ENCODE measurements at places on chromosomes 16 and 17.

- no peak for DNase-seq
These were observed 636 bp downstream of the WWOX start for GRCh38 chr16:78100112-78100467.

- DNase-seq: no peak
These were observed 14.0 kb downstream of the PLLP start for GRCh38 chr16:57270221-57271062.

DNA sequence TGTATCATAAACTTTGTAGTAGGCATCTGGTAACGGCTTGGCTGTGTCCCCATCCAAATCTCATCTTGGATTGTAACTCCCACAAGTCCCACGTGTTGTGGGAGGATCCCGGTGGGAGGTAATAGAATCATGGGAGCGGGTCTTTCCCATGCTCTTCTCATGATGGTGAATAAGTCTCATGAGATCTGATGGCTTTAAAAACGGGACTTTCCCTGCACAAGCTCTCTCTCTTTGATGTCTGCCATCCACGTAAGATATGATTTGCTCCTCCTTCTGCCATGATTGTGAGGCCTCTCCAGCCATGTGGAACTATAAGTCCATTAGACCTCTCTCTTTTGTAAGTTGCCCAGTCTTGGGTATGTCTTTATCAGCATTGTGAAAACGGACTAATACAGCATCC lies 248.7 kb downstream of the SNX29 start:
- DNase-seq: no peak

- no peak for DNase-seq
These were observed 1.1 kb upstream of the PLEKHG4 start for GRCh38 chr16:67277999-67278772.

- DNase-seq: peak; percentile 31
These were observed 556 bp upstream of the SPNS1 start for GRCh38 chr16:28974007-28974436.

- DNase-seq: no peak
These were observed 8.1 kb upstream of the ATP6V0C start for GRCh38 chr16:2505695-2506094.

DNA sequence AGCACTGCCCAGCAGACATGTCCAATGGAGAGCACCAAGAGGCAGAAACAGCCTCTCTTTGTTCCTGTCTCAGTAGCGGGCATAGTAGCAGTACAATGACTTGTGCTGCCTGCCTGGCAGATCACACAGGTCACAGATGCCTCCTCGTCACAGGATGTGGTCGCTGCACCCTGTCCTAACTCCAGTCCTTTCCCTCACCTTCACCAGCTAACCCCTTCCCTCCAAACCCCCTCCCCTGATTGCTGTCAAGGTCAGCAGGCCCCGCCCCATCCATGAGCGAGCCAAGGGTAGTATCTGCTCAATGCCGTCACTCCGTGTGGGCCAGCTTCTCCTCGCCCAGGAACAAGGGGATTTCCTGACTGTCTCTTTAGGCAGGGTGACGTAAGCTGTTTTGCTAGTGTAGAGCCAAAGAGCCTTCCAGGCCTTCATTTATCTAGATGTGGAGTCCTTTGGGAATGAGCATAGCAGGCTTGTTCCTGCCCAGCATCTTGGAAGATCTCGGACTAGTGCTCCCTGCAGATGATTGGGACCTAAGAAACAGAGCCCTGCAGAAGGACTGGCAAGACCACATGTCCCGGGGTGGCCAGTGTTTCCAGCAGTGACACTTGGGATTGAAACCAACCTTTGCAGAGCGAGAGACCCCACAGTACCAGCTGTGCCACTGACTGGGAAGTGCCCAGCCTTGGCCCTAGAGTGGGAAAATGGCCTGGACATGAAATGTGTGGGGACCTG lies 75.9 kb upstream of the TNRC6C start:
- peak; percentile 84 for DNase-seq

DNA sequence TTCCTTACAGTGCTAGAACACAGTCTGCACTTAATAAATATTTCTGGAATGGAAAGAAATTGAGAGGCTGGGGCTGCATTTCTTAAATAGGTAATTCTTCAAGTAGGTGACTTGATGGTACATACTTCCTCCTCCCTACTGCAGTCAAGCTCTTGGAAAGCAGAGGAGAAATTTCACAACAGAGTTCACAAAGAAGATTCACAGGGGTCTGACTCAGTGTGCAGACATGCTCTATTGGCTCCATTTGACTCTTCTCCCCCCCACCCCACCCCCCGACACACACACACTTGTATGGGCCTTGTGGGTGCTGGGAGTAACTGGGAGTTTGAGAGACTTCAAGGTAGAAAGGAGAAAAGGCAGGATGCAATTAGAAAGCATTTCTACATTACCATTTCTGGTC lies 6.2 kb upstream of the MYOCD start:
- no peak for DNase-seq

DNA sequence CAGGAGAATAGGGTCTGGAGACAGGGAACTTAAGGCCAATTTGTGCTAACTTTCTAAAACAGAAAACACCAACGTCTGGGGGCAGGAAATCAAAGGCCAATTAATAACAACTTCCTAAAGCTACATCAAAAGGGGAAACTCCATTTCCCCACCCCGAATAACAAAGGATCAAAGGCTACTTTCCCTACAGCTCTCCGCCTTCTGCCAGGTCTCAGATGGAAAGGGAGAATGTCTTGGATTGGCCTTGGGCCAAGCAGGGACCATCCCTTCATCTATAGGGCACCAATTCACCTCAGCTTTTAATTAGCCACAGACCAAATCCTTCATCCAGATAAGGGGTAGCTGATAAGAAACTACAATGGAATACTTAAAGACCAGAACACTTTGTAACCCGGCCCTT lies 116.9 kb upstream of the ZKSCAN2 start:
- no peak for DNase-seq

DNA sequence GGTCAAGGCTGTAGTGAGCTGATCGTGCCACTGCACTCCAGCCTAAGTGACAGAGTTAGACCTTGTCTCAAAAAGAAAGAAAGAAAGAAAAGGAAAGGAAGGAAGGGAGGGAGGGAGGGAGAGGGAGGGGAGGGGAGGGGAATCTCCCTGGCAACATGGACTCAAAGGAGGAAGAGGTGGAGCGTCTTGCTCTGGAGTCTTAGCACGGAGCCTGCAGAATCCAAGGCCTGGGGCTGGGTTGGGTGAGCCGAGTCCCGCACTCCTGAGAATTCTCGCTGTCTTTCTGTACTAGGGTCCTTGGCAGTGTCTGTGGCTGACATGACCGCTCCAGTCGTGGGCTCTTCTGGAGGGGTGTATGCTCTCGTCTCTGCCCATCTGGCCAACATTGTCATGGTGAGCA lies 36.9 kb downstream of the C17orf75 start:
- DNase-seq: no peak

- no peak for DNase-seq
These were observed 714 bp downstream of the CACNA1H start for GRCh38 chr16:1153480-1154160.

- DNase-seq: no peak
These were observed 5.7 kb downstream of the CTRB1 start for GRCh38 chr16:75224306-75225082.

GRCh38 chr16:3073448-3073847 lies 8.0 kb downstream of the IL32 start:
- no peak for DNase-seq

DNA sequence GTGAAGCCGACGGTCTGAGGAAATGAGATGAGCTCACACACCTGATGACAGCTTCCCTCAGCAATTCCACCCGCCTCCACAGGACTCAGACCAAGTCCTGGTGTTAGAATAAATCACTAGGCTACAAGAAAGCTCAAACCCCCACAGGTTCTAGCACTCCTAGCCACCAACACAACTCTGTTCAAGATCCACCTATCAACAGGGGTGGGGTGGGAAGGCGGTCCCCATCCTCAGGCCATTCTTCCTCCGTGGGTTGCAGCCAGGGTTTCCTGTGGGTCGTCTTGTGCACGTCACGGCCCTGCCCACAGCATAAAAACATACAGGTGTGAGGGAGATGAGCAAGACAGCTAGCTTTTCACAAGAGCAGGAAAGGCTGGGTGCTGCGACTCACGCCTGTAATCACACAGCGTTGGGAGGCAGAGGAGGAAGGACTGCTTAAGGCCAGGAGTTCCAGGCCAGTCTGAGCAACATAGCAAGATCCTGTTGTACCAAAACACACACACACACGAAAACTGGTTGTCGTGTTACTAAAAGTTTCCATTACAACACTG lies 81.1 kb downstream of the ANKRD11 start:
- no peak for DNase-seq

GRCh38 chr16:87540072-87540896 lies 47.5 kb upstream of the ZCCHC14 start:
- DNase-seq: no peak

DNA sequence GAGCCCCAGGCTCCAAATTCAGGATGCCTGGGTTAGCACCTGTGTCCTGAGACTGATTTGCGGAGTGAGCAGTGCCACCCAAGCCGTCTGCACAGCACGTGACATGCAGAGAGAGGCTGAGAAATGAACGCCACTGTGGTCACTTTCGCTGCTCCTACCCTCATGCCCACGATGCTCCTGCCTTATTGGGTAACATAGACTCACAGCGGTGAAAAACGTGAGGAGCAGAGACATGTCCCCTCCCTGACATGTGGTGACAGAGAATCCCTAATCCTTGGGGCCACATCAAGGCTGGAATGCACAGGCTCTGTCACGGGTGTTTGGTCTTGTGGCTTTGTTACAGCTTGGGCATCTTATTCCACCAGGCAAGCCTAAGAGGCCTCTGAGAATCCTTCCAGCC lies 52.1 kb upstream of the CACNG5 start:
- DNase-seq: no peak

DNA sequence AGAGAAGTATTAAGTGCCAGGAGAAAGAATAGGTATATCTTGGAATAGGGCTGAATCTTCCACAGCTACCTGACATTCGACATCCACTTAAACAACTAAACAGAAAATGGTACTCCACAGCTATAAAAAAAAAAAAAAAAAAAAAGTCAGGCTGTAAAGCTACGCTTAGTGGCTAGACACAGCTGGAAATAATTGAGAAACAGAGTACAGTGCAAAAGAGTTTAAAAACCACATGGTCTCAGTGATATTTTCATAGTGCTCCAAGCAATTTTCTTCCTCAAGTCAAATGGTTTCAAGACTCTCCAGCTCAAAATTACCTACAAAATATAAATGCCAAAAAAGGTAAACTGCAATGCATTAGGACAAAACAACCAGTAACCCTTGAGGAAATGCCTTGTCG lies 607.1 kb downstream of the KCNJ2 start:
- DNase-seq: no peak

- no peak for DNase-seq
These were observed 943 bp upstream of the COTL1 start for GRCh38 chr16:84618581-84619460.

- DNase-seq: no peak
These were observed 13.6 kb downstream of the ETV4 start for GRCh38 chr17:43532581-43532980.

DNA sequence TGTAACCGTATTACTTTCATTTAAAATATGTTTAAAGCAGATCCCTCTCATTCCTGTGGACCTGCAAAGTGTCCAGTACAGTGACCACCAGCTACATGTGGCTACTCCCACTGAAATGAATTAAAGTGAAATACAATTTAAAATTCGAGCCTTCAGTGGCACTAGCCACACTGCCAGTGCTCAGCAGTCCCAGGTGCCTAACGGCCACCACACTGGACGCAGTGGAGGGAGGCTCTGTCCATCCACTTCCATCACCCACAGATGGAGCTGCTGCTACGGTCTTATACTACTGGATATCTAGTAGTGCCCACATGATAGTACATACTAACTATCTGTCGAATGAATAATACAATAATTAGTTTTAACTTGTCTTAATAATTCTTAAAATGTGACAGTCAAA lies 2.3 kb upstream of the CBX2 start:
- no peak for DNase-seq

- DNase-seq: no peak
These were observed 92.3 kb downstream of the PITPNC1 start for GRCh38 chr17:67469208-67469980.

DNA sequence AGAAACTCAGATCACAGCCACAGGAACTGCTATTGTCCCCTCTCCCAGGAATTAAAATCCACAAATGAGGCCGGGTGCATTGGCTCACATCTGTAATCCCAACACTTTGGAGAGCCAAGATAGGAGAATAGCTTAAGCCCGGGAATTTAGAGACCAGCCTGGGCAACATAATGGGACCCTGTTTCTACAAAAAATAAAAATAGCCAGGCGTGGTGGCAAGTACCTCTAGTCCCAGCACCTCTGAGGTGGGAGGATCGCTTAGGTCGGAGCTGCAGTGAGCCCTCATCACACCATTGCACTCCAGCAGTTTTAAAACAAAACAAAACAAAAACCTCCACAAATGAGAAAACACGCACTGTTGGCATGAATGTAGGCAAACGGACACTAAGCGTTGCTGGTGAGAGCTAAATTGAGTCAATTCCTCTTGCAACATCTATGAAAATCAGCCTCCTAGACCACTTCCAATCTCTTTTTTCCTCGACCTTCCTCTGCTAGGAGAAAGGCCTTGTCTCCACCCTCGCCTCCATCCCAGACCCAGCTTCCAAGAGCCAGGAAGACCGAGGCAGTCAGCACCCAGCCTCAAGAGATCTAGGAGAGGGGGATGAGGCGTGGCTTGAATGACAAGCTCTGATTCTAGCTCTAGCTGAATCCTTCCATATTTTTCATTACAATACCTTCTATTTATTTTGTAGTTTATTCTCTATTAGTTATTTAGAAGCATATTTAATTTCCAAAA lies 14.8 kb downstream of the TLE7 start:
- no peak for DNase-seq

DNA sequence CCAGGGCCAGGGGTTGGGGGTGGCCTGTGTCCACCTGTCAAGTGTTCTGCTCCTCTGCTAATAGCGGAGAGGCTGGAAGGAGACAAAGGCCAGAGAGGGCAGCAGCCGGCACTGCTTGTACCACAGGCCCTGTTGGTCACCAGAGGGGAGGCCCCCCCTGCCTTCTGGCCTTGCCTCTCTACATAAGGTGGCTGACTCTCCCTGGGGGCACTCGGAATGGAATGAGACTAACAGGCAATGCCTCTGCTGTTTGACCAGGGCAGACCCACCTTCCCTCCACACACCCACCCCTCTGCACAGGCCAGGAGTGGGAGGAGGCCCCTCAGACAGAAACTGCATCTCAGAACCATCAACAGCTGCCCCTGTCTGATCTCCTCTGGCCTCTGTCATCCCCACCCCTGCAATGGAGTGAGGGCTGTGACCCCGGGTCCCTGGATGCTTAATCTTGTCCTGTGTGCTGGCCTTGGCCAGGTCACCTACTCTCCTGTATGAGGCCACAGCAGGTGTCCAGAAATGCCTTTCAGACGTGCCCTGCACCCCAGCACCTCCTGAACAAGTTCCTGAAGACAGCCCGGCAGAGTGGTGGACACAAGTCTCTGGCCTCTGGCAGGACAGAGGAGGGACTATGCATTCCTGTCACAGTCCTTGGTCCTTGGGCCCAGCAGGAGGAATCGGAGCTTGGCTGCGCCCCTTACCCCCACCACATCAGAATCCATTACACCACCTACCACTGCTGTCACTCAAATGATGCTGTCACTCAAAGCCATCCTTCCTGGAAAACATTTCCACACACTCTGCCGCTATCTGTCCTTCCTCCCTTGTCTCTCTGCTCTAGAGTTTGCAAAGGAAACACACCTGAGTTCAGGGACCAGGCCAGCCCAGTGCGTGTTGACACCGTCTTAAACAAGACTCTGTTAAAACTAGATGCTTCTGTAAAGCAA lies 107.5 kb upstream of the ZNF750 start:
- DNase-seq: no peak

GRCh38 chr16:10090816-10091215 lies 91.4 kb downstream of the GRIN2A start:
- no peak for DNase-seq

- no peak for DNase-seq
These were observed 2.6 kb upstream of the ACSM3 start for GRCh38 chr16:20761175-20761574.

GRCh38 chr16:1784977-1785845 lies 2.5 kb downstream of the NUBP2 start:
- no peak for DNase-seq

Data from SHP77 treated with DMSO at 0.1 percent for 48 hours (cell line).